ENCODE measurements at places on chromosomes 16 and 17. TPM values are rescaled to one million over a fixed set of nuclear protein-coding genes. Genes with fewer than 3 reads are reported as not detected.

Gene EXOC7
- total RNA-seq: 164 TPM

GRCh38 chr16:47524007-47524405 is 62.9 kb downstream of the PHKB start:
- DNase-seq: no peak

- DNase-seq: peak; percentile 65
Measured at GRCh38 chr17:40086150-40087044, 14.0 kb downstream of the NR1D1 start.

- DNase-seq: no peak
Measured at GRCh38 chr17:78903101-78903779, at the start of gene CEP295NL. Gene CEP295NL (minus strand): TSS chr17:78903201. CDS start chr17:78901828, 1,373 bp downstream.

- no peak for DNase-seq
Measured at GRCh38 chr17:14359163-14360020, 58.5 kb downstream of the HS3ST3B1 start.

- DNase-seq: no peak
Measured at GRCh38 chr17:62671553-62671952, 44.1 kb downstream of the MRC2 start.

- DNase-seq: peak; percentile 37
Measured at GRCh38 chr17:46769531-46770438, 48.7 kb downstream of the WNT3 start.

GRCh38 chr17:64042700-64043485 is 22.5 kb upstream of the ICAM2 start:
- no peak for DNase-seq

All from activated naive CD8-positive, alpha-beta T cell treated with anti-CD3 and anti-CD28 coated beads, Interleukin-2, amount 10 ng/mL, durations not matched to agents 7 days and 5 days (primary cell).